T-helper 22 cell (primary cell): ENCODE measurements at places on chromosomes 5 and 9.

GRCh38 chr5:68802430-68802829 is 291.4 kb upstream of the SLC30A5 start:
- DNase-seq: no peak

- no peak for DNase-seq
Observed at GRCh38 chr9:13205824-13206223, 73.7 kb downstream of the MPDZ start.

GRCh38 chr9:69759021-69759420 is 790 bp downstream of the PTAR1 start:
- no peak for DNase-seq

- peak; percentile 53 for DNase-seq
Observed at GRCh38 chr5:132426525-132427138, 57.1 kb downstream of the SLC22A5 start.

DNA sequence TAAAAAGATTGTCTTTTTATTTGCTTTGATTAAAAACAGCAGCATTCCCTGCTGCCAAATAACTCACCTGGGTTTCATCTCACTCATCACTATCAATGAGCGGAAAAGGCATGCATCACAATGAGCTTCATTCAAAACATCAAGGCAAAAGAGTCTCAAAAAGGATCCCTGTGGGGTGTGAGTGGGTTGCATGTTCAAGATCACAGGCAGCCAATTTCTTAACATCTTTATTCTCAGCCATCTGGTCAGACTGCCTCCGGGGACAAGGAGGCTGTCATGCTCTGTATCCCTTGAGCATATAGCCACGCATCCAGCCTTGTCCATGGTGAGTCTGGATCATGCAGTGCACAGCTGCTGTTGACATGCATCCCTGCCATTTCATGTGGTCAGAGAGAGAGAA is 117.1 kb downstream of the ICE1 start:
- no peak for DNase-seq
